HFF-Myc (cell line): ENCODE measurements at places on chromosomes 16 and 17.
A peak's percentile ranks its signal among the peaks of the same experiment; 100 is the strongest.

- DNase-seq: no peak
These were observed 12.6 kb upstream of the ARHGAP17 start for GRCh38 chr16:25027781-25028180.

DNA sequence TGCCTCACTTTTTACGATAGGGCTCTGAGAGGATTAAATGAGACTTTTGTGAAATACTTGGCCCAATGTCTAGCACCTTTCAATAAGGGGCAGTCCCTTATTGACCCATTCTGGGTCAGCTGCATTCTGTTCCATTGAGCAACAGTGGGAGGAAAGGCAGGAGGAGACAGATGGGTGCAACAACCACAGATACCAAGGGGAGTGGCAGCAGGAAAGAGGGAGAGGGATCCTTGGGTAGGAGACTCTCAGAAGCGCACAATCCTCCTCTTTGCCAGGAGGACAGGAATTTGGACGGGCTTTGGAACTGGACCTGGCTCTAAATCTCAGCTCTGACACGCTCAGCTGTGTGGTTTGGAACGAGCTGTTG lies 3.5 kb downstream of the PIPOX start:
- DNase-seq: no peak

DNA sequence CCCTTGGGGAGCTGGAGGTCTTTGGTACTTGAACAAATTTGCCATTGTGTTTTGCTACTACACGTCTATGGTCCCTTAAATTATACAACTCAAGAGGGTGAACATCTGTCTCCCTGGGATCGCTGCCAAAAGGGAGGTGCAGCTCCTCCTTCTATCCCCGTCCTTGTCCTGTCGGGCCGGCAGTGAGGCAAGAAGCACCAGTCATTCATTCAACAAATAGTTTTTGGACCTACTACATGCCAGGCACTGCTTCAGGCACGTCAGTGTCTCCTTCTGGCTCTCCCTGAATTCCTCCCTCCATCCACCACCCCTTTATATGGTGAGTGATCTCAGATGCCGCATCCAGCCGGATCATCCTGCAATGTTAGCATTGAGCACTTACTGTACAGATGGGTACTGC lies 2.2 kb upstream of the RPL38 start:
- DNase-seq: no peak

- peak; percentile 31 for DNase-seq
These were observed 113.2 kb downstream of the PHKB start for GRCh38 chr16:47574091-47575054.

DNA sequence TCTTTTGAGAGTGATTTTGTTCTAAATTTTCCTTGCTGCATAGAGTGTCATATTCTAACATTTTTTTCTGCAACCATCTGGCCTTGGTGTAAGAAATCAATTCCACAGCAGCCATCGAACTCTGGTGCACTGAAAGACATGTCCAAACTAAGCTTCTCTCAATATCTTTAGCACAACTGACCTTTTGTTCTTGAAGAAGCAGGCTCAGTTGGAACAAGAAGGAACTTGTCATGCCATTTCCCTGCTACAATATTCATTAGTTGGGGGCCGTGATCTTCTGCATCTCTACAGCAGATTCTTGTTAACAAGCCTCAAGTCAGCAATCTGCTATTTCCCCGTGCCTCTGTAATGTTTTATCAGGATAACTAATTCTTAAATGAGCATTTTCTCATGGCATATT lies 1305.6 kb downstream of the CDH11 start:
- no peak for DNase-seq

GRCh38 chr16:57668263-57668571 lies at the start of gene ADGRG3:
ADGRG3 (plus strand) TSS chr16:57668306; CDS start chr16:57668348, 42 bp downstream.
- DNase-seq: no peak

DNA sequence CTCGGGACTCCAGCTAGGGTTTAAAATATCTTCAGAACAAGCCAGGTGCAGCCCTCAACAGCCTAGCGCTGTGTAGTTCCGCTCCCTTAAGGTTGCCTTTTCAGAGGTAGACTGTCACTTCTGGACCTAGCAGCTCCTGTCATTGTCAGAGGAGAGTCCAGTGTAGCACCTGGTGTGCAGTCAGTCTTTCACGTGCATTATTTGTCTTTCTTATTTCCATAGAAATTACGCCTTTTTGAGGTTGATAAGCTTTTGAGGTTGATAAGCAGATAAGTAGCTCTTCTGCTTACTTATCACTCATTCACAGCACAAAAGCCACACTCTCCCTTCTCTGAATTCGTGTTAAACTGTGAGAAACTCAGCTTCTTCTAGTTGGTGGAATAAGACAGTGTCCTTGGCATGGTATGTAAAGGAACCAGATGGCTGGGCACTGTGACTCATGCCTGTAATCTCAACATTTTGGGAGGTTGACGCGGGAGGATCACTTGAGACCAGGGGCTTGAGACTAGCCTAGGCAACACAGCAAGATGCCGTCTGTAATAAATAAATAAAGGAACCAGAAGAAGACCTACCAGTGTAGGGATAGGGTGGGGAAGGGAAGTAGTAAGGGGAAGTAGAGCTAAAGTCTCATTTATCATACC lies 10.2 kb downstream of the EEF2K start:
- DNase-seq: no peak
